ENCODE measurements at places on chromosomes 6 and 20. TPM values are rescaled to one million over a fixed set of nuclear protein-coding genes. Genes with fewer than 3 reads are reported as not detected.

- H3K27ac ChIP-seq: no peak overlapping the region
- peaks cover 2% of the 10 kb centered on the region for H3K27me3 ChIP-seq
- H3K4me3 ChIP-seq: no peak overlapping the region
- H3K36me3 ChIP-seq: no peaks in the 10 kb centered on the region
- DNase-seq: no peak
Observed at GRCh38 chr20:58056921-58057686, 171.3 kb downstream of the ANKRD60 start.

GRCh38 chr6:37033255-37033654, 27.8 kb downstream of the FGD2 start:
- DNase-seq: no peak
- H3K27me3 ChIP-seq: peaks cover 3% of the 10 kb centered on the region
- no peaks in the 10 kb centered on the region for H3K4me1 ChIP-seq
- H3K4me3 ChIP-seq: no peak overlapping the region

- no peaks in the 10 kb centered on the region for H3K27me3 ChIP-seq
- H3K36me3 ChIP-seq: no peaks in the 10 kb centered on the region
- no peak overlapping the region for H3K4me3 ChIP-seq
Observed at GRCh38 chr6:103255132-103255531, 1604.6 kb downstream of the HACE1 start.

C20orf202 gene
- not detected for total RNA-seq

- H3K36me3 ChIP-seq: no peaks in the 10 kb centered on the region
- peaks cover 3% of the 10 kb centered on the region for H3K27me3 ChIP-seq
- no peak overlapping the region for H3K27ac ChIP-seq
- DNase-seq: no peak
Observed at GRCh38 chr6:151374036-151374683, 17.2 kb downstream of the ZBTB2 start.

SFTA2 gene
- total RNA-seq: not detected

DNA sequence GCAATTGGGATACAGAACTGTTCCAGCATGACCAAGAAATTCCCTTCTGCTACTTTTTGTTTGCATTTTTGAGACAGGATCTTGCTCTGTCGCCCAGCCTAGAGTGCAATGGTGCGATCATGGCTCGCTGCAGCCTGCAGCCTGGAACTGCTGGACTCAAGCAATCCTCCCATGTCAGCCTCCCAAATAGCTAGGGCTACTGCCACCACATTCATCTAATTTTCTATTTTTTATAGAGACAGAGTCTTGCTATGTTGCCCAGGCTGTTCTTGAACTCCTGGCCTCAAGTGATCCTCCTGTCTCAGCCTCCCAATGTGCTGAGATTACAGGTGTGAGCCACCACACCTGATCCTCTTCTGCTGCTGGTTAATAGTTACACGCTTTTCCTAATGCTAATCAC, 204.9 kb downstream of the SOX4 start:
- no peak overlapping the region for H3K4me3 ChIP-seq
- peaks cover 24% of the 10 kb centered on the region for H3K4me1 ChIP-seq
- peaks cover 7% of the 10 kb centered on the region for H3K27me3 ChIP-seq
- H3K27ac ChIP-seq: no peak overlapping the region
- H3K36me3 ChIP-seq: peaks cover 6% of the 10 kb centered on the region
- DNase-seq: no peak

DYNLT2 gene
- 1.7 TPM for total RNA-seq

SULF2 gene
- 97.8 TPM for total RNA-seq

DNA sequence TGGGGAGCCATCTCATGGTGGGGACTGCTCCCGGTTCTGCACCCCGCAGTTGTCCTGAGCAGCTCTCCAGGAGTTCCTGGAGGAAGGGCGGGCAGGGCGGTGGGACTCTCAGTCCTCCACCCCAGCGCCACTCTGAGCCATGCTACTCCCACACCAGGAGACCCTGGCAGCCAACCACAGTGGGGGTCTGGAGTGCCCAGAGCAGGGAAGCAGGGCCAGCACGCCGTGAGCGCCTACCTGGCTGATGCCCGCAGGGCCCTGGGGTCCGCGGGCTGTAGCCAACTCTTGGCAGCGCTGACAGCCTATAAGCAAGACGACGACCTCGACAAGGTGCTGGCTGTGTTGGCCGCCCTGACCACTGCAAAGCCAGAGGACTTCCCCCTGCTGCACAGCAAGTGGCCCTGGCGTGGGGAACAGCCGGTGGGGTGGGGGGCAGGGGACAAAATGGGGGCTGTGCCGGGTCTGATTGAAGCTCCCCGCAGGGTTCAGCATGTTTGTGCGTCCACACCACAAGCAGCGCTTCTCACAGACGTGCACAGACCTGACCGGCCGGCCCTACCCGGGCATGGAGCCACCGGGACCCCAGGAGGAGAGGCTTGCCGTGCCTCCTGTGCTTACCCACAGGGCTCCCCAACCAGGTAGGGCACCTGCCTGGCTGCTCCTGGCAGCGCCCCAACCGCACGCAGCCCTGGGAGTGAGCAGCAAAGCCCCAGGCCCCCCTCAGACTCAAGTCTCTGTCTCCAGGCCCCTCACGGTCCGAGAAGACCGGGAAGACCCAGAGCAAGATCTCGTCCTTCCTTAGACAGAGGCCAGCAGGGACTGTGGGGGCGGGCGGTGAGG, 1.6 kb upstream of the TNFRSF6B start:
- H3K4me1 ChIP-seq: no peaks in the 10 kb centered on the region
- DNase-seq: no peak
- H3K36me3 ChIP-seq: no peaks in the 10 kb centered on the region
- H3K27ac ChIP-seq: no peak overlapping the region
- peaks cover 12% of the 10 kb centered on the region for H3K27me3 ChIP-seq

VSX1 gene
- not detected for total RNA-seq

DNA sequence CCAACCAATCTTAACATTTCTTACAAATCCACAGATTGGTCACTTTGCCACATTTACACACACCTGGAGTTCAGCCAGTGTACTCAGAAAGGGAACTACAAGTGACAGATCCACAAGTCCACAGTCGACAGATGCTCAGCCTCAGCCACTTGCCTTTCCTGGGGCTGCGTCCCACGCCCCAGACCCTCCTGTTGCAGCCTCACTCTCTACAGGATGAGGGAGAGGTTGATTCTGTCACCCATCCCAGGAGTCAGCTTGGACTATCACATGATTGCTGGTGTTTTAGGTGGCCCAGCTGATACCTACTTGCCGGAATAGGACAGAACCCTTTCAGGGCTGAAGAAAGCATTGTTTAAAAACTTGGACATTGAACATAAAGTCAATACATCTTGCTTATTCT, 108.8 kb downstream of the FAM120B start:
- peaks cover 13% of the 10 kb centered on the region for H3K4me1 ChIP-seq
- H3K36me3 ChIP-seq: peaks cover 33% of the 10 kb centered on the region
- H3K27me3 ChIP-seq: no peaks in the 10 kb centered on the region
- no peak overlapping the region for H3K4me3 ChIP-seq
- peak overlapping the region; percentile 15 for H3K27ac ChIP-seq
- DNase-seq: no peak

SIRT5 gene
- 4.9 TPM for total RNA-seq

- no peak overlapping the region for H3K4me3 ChIP-seq
- no peak for DNase-seq
- H3K4me1 ChIP-seq: peaks cover 13% of the 10 kb centered on the region
- H3K27me3 ChIP-seq: no peaks in the 10 kb centered on the region
- no peaks in the 10 kb centered on the region for H3K36me3 ChIP-seq
Observed at GRCh38 chr20:62248890-62249560, 10.7 kb downstream of the OSBPL2 start.

PACRG gene
- not detected for total RNA-seq

GRCh38 chr6:44456070-44456965, 68.8 kb downstream of the CDC5L start:
- H3K36me3 ChIP-seq: no peaks in the 10 kb centered on the region
- peak; percentile 52 for DNase-seq
- no peaks in the 10 kb centered on the region for H3K27me3 ChIP-seq
- H3K4me1 ChIP-seq: peaks cover 9% of the 10 kb centered on the region
- no peak overlapping the region for H3K27ac ChIP-seq

DNA sequence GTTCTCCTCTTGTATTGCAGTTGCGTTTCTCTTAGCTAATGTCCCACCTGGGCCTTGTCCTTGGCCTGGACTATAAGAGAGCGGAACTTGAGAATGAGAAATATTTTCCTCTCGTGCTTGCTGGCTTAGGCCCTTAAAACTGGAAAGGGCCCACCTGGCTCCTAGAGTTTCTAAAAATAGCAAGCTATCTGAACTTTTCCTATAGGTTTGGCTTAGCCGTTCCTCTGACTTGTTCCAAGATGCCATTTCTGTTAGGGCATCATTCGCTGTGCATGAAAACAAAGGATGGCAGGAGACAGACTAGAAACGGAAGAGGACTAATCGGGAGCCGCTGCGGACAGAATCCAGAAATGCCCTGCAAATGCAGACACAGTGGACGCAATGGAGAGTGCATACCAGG, 4.5 kb downstream of the RIPOR3 start:
- peaks cover 8% of the 10 kb centered on the region for H3K4me1 ChIP-seq
- H3K27ac ChIP-seq: no peak overlapping the region
- no peak overlapping the region for H3K4me3 ChIP-seq
- H3K27me3 ChIP-seq: peaks cover 9% of the 10 kb centered on the region
- no peaks in the 10 kb centered on the region for H3K36me3 ChIP-seq
- DNase-seq: no peak

JARID2 gene
- 83.8 TPM for total RNA-seq

ATF6B gene
- total RNA-seq: 79.5 TPM

DNA sequence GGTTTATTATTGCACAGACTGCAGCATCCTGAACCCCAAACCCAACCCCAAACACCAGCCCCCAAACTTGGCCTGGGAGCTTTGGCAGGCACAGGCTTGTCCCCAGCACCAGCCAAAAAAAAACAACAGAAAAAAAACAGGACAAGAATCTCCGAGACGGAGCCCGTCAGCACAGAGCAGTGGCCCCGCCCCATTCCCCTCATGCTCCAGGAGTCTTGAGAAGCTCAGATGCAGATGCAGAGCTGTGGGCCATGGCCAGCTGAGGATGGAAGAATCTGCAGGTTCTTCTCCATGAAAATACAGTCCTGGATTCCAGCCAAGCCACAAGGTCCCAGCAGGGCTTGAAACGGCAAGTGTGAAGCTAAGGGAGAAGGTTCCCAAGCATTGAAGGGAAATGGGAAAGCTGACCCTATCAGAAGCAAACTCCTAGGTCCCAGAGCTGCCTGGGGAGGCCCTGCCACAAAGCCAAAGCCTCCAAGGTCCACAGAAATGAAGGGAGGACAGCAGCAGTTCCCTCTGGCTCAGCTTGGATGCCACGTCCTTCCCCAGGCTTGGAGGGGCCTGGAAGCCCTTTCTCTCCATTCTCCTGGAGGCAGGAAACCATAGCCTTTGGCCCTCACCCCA, 75.2 kb downstream of the JPH2 start:
- no peaks in the 10 kb centered on the region for H3K4me1 ChIP-seq
- no peak for DNase-seq
- H3K36me3 ChIP-seq: peaks cover 9% of the 10 kb centered on the region
- peaks cover 1% of the 10 kb centered on the region for H3K27me3 ChIP-seq
- no peak overlapping the region for H3K4me3 ChIP-seq
- no peak overlapping the region for H3K27ac ChIP-seq

TNFRSF6B gene
- not detected for total RNA-seq

TPX2 gene
- 44.7 TPM for total RNA-seq

GRCh38 chr6:77074037-77074713, 389.1 kb downstream of the HTR1B start:
- no peaks in the 10 kb centered on the region for H3K4me1 ChIP-seq
- no peaks in the 10 kb centered on the region for H3K27me3 ChIP-seq
- no peak overlapping the region for H3K27ac ChIP-seq

DNA sequence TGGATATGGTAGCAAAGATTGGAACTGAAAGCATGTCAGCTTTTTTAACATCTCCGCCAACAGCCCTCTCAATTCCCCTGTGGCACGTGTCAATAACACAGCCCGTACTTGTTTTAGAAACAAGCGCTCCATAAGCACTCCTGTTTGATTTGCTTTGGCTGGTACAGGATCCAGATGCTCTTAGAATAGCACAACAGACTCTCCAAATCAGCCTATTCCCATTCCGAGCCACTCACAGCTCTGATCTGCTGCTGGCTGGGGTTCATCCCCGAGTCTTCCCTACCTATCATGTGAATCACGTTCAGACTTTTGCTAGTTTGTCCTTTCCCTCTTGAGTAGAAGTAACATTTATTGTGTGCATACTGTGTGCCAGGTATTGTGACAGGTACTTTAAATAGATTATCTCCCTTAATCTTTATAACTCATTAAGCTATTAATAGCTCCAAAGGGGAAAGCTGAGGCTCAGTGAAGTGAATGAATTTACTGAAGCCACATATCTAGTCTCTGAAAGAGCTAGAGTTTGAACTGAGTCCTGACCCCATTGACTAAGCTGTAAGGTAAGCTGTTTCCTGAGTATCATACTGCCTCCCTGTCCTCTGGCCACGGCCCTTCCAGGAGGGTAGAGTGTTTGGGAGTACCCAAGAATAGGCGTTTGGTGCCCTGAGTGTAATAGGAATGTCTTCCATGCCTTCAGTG, 46.7 kb downstream of the RALY start:
- H3K4me1 ChIP-seq: peaks cover 65% of the 10 kb centered on the region
- H3K4me3 ChIP-seq: peak overlapping the region; percentile 63
- H3K36me3 ChIP-seq: no peaks in the 10 kb centered on the region
- H3K27me3 ChIP-seq: peaks cover 1% of the 10 kb centered on the region
- peak; percentile 35 for DNase-seq

- peaks cover 22% of the 10 kb centered on the region for H3K4me1 ChIP-seq
- H3K27me3 ChIP-seq: peaks cover 3% of the 10 kb centered on the region
- H3K4me3 ChIP-seq: no peak overlapping the region
Observed at GRCh38 chr6:125375821-125376220, 74.1 kb upstream of the HDDC2 start.

DNA sequence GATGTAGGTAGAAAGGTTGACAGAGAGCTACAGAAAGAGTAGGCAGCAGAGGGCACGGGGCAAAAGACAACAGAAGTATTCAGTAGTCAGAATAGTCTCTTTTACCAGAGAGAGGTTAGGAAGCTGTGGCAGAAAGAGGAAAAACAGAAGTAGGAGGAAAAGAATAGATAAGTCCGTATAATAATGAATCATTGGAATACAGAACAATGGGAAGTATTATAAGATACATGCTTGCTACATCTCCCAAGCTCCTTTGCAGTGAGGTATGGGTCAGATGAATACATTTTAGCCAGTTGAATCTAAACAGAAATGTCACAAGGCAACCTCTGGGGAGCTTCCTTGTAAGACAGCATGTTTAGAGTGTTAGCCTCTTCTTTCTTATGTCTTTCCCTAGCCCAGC, 570.5 kb upstream of the CITED2 start:
- no peaks in the 10 kb centered on the region for H3K27me3 ChIP-seq
- H3K4me3 ChIP-seq: no peak overlapping the region
- no peaks in the 10 kb centered on the region for H3K36me3 ChIP-seq
- H3K27ac ChIP-seq: no peak overlapping the region
- DNase-seq: no peak

DNA sequence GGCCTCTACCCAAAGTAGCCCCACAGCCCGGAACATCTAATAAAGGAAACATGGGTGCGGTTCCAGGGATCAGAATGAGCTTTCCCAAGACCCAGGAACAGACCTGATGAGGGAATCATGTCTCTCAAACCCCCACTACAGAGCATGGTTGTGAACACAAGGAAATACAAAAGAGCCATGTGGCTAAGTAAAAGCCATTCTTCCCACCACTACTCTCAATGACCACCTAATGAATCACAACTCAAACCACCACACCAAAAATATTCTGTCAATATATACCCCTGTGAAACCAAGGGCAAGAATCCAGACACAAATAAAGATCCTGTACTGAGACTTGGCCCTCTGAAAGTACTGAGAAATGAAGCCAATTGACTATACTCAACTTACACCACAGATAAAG, 20.9 kb upstream of the COL21A1 start:
- no peak for DNase-seq
- H3K27ac ChIP-seq: no peak overlapping the region
- no peaks in the 10 kb centered on the region for H3K4me1 ChIP-seq
- no peak overlapping the region for H3K4me3 ChIP-seq

Measured in glutamatergic neuron (in vitro differentiated cells).